ENCODE measurements at places on chromosomes 7 and 10.

DNA sequence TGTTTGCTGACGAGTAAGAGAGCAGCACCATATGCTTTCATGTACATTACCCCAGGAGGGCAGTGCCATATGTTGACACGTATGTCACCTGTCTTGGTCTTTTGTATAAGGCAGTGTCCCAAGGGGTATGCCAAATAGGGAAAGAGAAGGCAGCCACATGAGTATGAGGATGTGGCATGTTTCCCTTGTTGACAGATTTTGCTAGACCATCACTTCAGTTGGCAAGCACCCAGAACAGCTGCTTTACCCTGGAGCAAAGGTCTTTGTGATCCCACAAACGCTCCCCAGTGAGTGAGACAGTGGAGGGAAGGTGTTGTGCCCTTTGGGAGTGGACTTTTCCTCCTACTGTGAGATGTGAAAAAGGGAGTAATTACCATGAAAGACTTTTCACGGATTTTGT is 350.1 kb downstream of the ETV1 start:
- no peak for DNase-seq

GRCh38 chr10:70879207-70879606 is 9.2 kb downstream of the PCBD1 start:
- no peak for DNase-seq

- DNase-seq = no peak
Observed at GRCh38 chr10:59361663-59362143, 646 bp downstream of the FAM13C start.

- DNase-seq = no peak
Observed at GRCh38 chr10:13496164-13496563, 32.6 kb downstream of the BEND7 start.

GRCh38 chr10:68403701-68404100 is 3.4 kb downstream of the RUFY2 start:
- no peak for DNase-seq

- no peak for DNase-seq
Observed at GRCh38 chr7:160958-161725, 31.2 kb upstream of the FAM20C start.

GRCh38 chr7:66330961-66331360 is 125.8 kb downstream of the TPST1 start:
- no peak for DNase-seq

GRCh38 chr10:45453639-45454255 is 79.7 kb downstream of the ALOX5 start:
- no peak for DNase-seq

- DNase-seq = no peak
Observed at GRCh38 chr7:159070431-159071148, 74.1 kb downstream of the VIPR2 start.

DNA sequence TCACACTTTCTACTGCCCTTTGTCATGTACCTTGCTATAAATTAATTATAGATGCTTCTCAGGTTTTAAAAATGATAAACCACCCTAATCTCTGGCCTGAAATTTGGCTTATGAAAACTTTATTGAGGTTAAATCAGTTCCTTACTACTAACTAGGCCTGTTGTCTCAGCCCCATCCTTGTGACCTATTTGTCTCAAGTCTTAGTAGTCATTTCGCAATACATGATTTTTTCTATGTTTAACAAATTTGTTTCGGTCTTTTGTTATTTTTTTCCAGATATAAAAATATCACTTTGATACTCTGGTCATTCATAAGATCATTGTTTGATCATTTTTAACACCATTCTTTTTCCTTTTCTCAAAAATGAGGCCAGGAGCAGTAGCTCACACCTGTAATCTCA is 411.6 kb downstream of the GFRA1 start:
- no peak for DNase-seq
